Adrenal gland (tissue), 19 donors: ENCODE measurements at places on chromosomes 4 and X.

- no peak for DNase-seq
Measured at GRCh38 chr4:36712013-36712412, 430.6 kb downstream of the DTHD1 start.

DNA sequence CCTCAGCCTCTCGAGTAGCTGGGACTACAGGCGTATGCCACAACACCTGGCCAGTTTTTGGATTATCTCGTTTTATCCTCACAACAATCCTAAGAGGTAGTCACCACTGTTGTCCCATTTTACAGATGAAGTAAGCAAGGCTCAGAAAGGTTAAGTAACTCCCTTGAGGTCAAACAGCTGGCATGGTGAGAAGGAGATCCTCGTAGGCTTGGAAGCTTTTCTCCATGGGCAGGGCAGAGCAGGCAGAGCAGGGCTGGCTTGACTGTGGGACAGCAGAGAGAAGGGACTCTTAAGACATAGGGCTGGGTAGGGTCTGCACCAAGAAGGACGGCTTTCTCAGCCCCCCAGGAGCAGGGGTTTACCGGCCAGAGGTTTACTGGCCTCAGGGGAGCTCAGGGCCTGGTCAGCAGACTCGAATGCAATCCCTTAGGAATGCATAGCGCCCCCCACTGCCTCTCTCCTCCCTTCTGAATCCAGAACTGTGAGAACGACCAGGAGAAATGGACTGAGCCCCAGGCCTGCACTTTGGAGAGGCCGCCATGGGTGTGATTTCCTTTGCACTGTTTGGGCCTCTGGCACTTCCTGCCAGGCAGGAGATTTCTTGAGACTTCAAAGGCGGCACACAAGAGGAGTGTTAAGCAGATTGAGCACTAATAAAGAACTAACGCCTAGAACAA, 14.0 kb upstream of the CDKN2AIP start:
- no peak for DNase-seq

DNA sequence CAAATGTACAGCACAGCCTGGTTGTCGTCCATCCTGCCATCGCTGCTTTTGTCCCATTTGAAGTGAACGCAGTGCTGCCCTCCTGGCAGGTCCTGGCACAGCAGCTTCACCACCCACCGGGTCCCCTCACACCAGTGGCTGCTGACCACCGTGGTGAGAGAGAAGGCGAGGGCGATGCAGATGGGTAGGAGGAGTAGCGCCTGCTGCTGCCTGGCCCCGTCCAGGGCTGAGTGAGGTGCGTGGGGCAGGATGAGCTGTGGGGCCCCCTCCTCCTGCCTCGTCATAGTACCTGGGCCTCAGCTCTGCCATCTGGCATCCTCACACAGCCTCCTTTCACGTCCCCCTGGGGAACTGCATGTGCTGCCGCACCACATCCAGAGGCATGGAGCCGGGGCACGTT, 1.8 kb downstream of the DCAF8L2 start:
- DNase-seq = no peak

GRCh38 chr4:67565284-67565683, 6.8 kb downstream of the STAP1 start:
- no peak for DNase-seq

DNA sequence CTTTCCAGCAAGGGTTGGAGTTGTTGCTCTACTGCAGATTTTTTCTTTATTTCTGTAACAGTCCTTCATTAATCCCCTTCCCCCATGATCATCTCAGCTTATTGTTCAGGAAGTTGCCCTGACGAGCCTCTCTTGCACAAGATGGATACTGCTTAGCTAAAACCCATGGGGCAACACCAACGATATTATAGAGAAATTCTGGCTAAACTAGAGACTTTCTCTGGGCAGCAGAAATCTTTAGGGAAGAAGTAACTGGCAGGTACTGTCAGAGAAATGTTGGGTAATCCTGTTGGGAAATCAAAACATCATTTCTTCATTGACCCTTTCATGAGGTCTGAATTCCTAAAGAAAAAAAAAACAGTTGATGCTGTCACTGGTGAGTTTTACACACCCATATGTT, 921.3 kb downstream of the NLGN4X start:
- no peak for DNase-seq

DNA sequence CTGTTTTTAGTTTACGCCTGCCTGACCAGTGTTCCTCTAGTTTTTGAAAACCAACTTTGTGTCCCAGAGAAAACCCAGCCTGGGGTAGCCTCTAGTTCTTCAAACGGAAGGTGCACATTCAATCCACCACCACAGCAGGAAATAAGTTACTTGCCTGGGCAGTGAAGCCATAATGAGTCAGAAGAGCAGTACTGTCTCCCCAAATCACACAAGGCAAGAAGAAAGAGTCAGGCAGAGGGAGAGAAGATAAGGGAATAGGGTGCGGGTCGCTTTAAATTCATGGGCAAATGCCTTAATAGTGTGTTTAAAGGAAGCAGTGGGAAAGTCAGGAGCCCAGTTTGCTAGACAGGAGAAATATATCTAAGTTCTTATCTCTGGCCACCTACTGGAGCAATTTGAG, 333.8 kb upstream of the GRIA3 start:
- no peak for DNase-seq
